ENCODE measurements at places on chromosomes 1 and 21.
A peak's percentile ranks its signal among the peaks of the same experiment; 100 is the strongest.

DNA sequence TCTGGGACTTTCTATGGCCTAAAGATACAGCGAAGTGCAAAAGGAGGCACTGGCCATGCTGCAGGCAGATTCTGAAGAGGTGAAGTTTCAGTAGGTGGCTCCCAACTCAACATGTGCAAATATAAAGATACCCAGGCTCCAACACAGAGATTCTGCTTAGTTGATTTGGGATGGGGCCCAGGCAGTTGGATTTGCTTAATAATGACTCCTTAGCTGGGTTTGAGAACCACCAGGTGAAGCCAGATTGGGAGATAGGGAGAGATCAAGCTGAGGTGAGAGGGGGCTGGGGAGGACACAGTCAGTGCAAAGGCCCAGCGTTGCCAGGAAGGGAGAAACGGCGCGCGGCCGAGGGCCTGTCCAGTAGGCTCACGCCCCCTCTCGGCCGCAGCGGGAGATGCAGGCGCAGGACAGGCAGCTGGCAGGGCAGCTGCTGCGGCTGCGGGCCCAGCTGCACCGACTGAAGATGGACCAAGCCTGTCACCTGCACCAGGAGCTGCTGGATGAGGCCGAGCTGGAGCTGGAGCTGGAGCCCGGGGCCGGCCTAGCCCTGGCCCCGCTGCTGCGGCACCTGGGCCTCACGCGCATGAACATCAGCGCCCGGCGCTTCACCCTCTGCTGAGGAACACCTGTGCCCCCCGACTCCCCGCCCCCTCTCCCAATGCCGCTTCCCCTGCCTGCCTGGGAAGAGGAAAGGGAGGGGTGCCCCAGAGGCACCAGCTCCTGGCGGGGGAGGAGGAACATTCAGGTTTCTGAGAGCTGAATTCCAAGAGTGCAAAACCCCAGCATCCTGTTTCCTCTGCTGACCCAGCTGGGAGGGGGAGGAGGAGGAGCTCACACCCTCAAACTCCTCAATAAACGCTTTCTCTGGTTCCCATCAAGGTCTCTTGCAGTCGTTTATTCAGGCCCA lies 1.2 kb downstream of the FAM167B start:
- DNase-seq = peak; percentile 74

DNA sequence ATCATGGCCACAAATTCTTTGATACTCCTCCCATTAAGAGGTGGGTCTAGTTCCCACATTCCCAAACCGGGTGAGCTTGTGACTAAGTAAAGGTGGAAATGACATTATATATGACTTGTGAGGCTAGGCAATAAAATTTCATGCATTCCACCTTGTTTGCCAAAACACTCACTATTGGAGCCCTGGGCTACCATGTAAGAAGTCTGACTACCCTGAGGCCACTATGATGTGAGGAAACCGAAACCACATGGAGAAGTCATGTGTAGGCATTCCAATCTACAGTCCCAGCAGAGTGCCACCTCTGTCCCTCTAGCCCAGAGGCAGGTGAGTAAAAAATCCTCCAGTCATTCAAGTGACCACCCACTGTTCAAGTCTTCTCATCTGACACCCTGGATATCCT lies 17.9 kb upstream of the SMG7 start:
- DNase-seq = no peak

GRCh38 chr1:47432071-47433036 lies 5.5 kb upstream of the FOXD2 start:
- DNase-seq = no peak

DNA sequence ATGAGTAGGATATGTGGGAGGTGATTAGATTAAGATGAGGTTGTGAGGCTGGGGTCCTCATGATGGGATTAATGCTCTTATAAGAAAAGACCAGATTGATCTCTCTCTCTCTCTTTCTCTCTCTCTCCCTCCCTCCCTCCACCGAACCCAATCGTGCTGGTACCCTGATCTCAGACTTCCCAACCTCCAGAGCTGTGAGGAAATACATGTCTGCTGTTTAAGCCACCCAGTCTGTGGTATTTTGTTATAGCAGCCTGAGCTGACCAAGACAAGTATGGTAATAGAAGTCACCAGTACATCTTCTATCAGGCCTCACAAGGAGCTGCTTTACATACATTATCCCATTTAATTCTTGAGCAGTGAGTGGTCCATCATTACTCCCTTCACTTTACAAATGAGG lies 149.8 kb downstream of the RUNX1 start:
- DNase-seq = no peak

GRCh38 chr1:116460261-116460660 lies 87.2 kb downstream of the ATP1A1 start:
- DNase-seq = no peak

GRCh38 chr1:63592536-63593302 lies 492 bp upstream of the PGM1 start:
- no peak for DNase-seq

- DNase-seq = no peak
These were observed 245.4 kb upstream of the POU3F1 start for GRCh38 chr1:38291906-38292521.

GRCh38 chr1:18294437-18295176 lies 186.1 kb upstream of the KLHDC7A start:
- no peak for DNase-seq

- no peak for DNase-seq
These were observed at the start of gene ELAPOR1 for GRCh38 chr1:109113590-109114341. ELAPOR1 (plus strand) TSS chr1:109114115; CDS start chr1:109114184, 69 bp downstream.

- no peak for DNase-seq
These were observed 5.8 kb upstream of the FOXD3 start for GRCh38 chr1:63316598-63316983.

DNA sequence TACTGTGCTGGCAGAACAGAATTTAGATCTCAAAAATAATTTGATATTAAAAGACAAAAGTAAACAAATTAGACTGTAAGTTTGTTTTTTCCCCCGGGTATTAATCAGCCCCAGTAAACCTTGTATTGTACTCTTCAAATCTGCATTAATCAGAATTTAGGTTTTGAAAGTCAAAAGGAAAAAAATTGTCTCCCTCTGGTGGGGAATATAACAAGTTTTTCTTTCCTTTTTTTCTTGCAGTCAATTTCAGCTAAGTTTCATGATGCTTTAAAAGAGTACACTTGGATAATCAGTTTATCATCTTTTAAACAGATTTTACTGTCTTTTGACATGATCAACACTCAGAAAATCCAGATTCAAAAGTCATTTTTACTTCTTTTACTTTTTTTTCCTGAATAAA lies 134.5 kb upstream of the PKN2 start:
- DNase-seq = no peak

GRCh38 chr1:151949371-151950193 lies 40.3 kb upstream of the THEM4 start:
- DNase-seq = no peak

DNA sequence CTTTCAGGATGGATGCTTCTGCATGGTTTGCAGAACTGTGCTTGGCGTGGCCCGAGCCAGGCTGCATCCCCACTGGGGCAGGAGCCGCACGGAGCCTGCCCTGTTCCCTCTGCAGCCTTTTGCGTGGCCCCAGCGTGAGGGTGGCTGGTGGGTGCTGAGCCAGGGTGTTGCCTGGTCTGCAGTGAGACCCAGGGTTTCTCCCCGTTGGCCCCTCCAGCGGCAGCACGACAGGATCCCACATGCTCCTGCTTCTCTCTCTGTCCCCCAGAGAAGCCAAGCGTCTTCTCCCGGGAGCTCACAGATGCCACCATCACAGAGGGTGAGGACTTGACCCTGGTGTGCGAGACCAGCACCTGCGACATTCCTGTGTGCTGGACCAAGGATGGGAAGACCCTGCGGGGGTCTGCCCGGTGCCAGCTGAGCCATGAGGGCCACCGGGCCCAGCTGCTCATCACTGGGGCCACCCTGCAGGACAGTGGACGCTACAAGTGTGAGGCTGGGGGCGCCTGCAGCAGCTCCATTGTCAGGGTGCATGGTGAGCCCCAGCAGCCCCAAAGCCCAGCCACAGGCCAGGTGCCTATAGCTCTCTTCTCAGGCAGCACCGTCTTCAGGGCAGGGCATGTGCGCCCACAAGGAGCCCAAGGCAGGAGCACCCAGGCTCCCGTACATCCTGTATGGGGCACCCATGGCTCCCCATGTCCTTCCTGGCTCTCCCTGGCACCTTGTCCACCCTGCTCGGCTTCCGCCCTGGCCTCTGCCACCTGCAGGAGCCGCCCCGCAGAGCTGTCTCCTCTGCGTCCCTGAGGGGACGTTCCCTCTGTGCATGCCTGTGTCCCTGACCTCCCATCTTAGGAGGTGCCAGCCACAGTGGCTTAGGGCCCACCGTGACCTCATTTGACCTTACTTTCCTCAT lies 78.9 kb downstream of the OBSCN start:
- no peak for DNase-seq

- DNase-seq = no peak
These were observed 24.8 kb downstream of the KDM1A start for GRCh38 chr1:23044035-23044434.

DNA sequence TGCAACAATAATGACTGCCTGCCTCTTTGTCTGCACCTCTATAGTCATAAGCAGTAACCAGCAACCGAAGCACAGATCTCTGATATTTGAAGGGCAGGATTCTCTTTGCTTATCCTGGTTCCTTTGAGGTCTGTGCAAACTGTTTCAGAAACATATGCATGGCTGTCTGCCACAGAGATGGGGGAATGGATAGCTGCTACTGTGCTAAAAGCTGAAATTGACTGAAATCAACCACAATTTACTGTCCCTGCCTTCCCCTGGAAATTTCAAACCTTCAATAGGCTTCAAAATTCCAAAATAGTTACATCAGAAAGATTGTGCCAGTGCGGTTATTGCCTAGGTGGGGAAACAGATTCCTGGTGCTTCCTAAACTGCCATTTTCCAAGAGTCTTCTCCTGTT lies 136.8 kb upstream of the GORAB start:
- DNase-seq = no peak

DNA sequence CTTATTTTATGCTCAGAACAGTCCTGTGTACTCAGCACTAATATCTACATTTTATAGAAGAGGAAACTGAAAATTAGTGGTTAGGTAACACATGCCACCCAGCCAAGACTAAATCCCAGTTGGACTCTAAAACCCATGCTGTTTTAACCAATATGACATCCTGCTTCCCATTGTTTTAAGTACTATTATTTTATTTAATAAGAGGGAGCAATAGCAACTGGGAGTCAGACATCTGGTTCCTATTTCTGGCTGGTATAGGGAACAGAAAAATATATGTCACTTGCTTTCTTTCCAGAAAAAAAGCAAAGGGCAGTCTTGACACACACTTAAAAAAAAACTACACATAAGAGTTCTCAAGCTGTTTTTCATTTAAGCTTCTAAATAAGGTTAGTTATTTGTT lies 11.9 kb downstream of the KLHL12 start:
- no peak for DNase-seq

GRCh38 chr1:228956864-228957263 lies 221.6 kb downstream of the RHOU start:
- no peak for DNase-seq

DNA sequence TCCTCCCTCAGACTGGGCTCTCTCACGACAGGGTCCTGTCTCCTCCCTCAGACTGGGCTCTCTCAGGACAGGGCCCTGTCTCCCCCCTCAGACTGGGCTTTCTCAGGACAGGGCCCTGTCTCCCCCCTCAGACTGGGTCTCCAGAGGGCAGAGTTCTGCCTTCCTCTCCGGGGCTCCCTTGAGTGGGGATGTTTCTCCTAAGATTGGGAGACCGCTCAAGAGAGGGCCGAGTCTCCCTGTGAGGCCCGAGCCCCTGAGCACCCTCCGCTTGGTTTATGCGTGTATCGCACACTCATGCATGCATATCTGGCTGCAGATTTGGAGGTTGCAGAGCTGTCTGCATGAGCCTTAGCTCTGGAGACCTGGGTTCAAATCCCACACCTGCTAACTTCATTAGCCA lies 39.3 kb upstream of the CSF3R start:
- no peak for DNase-seq

- DNase-seq = no peak
These were observed 213.5 kb downstream of the LYPLAL1 start for GRCh38 chr1:219387211-219387610.

- no peak for DNase-seq
These were observed 18.6 kb downstream of the PTAFR start for GRCh38 chr1:28157894-28158293.

DNA sequence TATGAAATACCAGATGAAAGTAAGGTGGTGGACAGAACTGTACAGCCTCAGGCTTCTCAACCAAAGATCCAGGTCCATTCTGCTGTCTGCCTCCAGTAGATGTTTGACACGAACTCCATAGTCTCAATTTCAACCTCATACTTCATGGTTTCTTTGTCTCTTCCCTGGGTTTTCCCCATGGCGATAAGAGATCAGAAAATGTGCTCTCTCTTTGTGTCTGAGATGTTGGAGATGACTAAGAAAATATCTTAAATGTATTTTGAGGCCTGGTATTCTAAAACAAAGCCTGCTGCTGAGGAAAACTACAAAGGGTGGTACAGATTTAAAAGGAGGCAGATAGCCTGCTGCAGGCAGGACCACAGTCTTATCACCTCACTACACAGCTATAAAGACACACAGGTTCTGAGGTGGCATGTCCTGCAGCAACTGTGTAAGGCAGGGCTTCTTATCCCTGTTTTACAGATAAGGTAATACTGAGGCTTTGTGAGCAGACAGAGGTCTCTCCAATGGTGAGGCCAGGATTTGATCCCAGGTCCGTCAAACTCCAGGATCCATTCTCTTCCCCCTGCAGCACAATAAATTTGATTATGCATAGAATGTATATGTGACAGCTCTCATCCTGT lies 40.0 kb upstream of the CACNA1E start:
- no peak for DNase-seq

- DNase-seq = no peak
These were observed 32.9 kb upstream of the ATP2B4 start for GRCh38 chr1:203593723-203594122.

DNA sequence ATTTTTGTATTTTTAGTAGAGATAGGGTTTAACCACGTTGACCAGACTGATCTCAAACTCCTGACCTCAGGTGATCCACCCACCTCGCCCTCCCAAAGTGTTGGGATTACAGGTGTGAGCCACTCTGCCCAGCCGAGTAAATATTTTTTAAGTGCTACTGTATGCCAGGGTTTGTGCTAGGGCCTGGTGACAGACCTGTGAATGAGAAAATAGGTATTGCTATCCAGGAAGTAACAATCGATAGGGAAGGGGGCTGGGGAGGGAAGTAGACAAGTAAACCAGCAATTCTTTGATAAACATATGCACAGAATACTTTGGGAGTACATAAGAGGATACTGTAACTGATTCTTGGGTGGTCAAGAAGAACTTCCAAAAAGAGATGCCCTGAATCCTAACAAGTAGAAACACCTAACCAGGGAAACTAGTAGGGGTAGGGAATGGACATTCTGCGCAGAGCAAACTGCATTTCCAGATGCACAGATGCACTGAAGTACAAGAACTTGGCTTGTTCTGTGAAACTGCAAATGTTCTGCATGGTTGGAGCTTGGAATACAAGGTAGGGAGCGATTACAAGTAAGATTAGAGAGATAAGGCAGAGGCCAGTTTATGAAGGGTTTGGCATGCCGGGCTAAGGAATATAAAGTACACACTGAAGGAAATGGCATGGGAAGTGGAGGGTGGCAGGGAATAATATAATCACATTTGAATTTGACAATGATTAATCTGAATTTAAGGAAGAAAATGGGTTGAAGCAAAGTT lies 19.0 kb upstream of the DOCK7 start:
- no peak for DNase-seq
